K562 (cell line): ENCODE measurements at places on chromosomes 5 and 9.

DNA sequence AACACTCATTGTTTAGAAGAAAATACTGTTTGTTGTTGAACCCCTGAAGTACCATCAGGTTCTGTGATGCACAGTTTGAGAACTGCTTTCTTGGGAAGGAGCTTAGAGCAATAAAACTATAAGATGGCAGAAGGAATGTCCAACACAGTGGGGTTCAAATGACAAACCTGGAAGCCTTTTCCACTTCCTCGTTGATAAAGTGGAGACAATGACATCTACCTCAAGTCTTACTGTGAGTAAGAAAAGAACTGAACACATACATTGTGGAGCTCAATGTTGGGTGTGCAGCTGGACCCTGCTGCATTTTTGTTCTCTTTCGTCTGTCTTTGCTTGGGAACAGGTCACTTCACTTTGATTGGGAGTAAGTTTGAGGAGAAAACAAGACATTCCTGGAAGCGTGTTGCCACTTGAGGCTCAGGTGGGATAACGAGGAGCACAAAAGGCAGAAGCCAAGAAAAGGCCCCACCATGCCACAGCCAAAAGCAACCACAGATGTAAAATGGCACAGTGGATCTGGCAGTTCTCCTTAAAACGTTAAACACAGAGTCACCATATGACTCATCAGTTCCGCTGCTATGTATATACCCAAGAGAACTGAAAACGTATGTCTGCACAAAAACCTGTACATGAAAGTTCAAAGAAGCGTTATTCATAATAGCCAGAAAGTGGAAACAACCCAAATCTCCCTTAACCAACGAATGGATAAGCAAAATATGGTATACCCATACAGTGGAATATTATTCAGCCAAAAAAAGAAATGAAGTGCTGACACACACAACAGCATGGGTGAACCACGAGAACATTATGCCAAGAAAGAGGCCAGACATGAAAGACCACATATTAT, 42.9 kb upstream of the SUB1 start:
- H3K36me3 ChIP-seq: no peaks in the 10 kb centered on the region
- no peaks in the 10 kb centered on the region for H3K27me3 ChIP-seq
- H3K4me3 ChIP-seq: no peak overlapping the region
- H3K27ac ChIP-seq: peak overlapping the region; percentile 57; the same call in 2 of the 3 replicates
- peaks cover 6% of the 10 kb centered on the region for H3K4me1 ChIP-seq

GRCh38 chr9:126805554-126806262, 868 bp downstream of the ZBTB43 start:
- peak overlapping the region; percentile 95 for H3K4me3 ChIP-seq
- H3K4me1 ChIP-seq: peaks cover 18% of the 10 kb centered on the region; the same call in 1 of the 2 replicates
- peak; percentile 78 for DNase-seq
- no peaks in the 10 kb centered on the region for H3K27me3 ChIP-seq
- peak overlapping the region; percentile 95 for H3K27ac ChIP-seq

GRCh38 chr9:137797206-137798120, 80.1 kb upstream of the CACNA1B start:
- DNase-seq: no peak
- H3K4me3 ChIP-seq: no peak overlapping the region
- no peak overlapping the region for H3K27ac ChIP-seq
- H3K36me3 ChIP-seq: peaks cover 78% of the 10 kb centered on the region; the same call in 2 of the 3 replicates

DNA sequence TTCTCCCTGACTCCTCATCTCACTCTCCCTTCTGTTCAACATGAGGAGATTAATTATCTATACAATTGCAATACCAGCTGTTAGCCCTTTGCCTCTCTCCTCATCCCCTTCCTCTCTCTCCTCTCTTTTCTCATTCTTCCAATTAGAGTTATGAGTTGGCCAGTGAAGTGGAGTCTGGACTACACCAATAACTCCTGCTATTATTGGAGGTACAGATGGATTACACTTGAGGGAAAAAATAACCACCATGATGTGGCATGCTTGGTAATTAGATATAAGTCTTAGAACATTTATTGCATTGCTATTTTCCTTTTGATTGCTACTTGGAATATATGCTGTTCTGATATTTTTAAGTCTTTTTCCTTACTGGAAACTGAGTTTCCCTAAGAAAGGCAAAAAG, 159.2 kb downstream of the FRMD3 start:
- no peaks in the 10 kb centered on the region for H3K36me3 ChIP-seq
- H3K27me3 ChIP-seq: no peaks in the 10 kb centered on the region
- no peak for DNase-seq
- no peak overlapping the region for H3K4me3 ChIP-seq
- H3K27ac ChIP-seq: no peak overlapping the region
- no peaks in the 10 kb centered on the region for H3K4me1 ChIP-seq
